ENCODE measurements at places on chromosomes 5 and 9.

- no peak for DNase-seq
Measured at GRCh38 chr5:172793577-172794488, 22.8 kb upstream of the DUSP1 start.

- DNase-seq: peak; percentile 20
Measured at GRCh38 chr5:135185481-135186065, 151.5 kb upstream of the PITX1 start.

DNA sequence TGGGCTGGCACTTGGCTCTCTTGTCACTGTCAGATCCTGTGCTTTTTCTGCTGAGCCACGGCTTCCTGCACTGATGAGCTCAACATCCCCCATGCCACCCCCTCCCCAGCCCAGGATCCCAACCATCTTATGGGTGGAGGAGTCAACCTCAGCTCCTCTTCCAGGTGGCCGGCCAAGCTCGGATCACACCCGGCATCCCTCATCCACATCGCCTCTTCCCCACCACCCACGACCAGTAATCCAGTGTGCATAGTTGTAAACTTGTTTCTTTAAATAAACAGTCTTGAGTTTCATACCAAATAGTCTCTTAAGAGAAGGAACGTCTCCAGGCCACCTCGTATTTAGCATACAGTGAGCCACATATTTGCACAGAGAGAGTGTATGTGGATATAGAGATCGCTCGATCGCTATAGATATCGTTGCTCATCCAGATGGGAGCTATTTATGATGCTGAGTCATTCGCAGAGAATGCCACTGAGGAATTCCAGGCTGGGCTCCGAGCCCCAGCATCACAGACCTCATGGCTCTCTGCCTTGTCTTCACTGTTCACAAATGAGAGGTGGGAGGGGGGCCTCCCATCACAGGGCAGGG lies 61.8 kb upstream of the CPLX2 start:
- DNase-seq: no peak

- DNase-seq: no peak
Measured at GRCh38 chr5:18749763-18750162, 1115.5 kb downstream of the TAF11L14 start.

GRCh38 chr9:126290871-126291270 lies 35.8 kb upstream of the MVB12B start:
- DNase-seq: no peak

DNA sequence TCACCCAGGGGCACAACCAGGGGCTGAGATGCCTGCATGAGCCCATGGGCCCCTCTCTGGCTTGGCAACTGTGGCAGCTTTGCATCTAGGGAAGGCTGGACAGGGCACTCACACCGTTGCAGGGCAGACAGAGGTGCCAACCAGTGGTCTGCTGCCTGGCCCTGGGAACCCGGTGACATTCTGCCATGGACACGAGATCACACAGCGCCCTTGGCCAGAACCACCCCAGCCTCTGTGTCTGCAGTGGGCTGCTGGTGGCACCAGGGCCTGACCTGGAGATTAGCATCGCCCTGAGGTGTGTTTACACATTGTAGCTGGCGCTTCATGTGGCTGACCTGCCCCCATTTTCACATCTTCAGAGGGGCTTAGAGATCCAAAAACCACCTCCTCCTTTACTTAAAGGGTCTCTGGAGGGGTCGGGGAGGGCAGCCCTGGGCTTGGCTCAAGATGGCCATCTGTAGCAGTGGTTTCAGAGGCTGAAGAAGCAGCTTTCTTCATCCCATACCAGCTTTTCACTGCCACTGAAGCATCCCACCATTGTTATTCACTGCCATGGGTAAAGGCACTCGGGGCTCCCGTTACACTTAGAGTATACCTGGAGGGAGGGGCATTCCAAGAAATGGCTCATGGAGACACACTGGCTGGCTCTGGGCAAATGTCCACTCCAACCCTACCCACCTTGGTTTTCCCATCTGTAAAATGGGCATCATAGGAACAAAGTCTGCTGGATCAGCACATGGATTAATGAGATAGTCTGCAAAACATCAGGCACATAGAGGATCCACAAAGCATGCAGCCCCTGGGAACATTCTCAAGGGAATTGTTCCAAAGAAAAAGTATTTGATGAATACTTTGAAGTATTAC lies 11.4 kb downstream of the DCANP1 start:
- no peak for DNase-seq

- peak; percentile 84 for DNase-seq
Measured at GRCh38 chr9:131398204-131398603, 4.3 kb downstream of the PRRC2B start.

DNA sequence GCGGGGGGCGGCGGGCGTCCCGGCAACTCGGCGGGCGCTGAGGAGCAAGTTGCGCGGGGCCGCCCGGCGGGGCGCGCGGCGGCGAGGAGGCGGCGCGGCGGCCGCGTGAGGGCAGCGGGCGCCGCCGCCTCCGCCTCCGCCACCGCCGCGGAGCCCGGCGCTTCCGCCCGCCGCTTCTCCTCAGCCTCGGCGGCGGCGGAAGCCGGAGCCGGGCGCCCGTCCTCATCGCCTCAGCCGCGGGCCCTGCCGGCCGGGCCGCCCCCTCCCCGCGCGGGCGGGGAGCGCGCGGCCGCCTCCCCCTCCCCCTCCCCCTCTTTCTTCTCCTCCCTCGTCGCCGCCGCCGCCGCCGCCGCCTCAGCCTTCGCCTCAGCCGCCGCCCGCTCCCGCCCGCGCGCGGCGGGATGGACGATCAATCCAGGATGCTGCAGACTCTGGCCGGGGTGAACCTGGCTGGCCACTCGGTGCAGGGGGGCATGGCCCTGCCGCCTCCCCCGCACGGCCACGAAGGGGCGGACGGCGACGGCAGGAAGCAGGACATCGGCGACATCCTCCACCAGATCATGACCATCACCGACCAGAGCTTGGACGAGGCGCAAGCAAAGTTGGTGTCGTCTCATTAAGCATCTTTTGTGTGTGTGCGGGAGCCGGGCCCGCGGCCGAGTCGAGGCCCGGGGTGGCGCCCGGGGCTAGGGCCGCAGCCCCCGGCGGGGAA lies at the start of gene PBX3:
TSS of gene PBX3 (plus strand) at position 321 of the 712 bp plus-strand sequence.
- DNase-seq: peak; percentile 71

- no peak for DNase-seq
Measured at GRCh38 chr9:93086447-93087224, 9.4 kb upstream of the CARD19 start.

DNA sequence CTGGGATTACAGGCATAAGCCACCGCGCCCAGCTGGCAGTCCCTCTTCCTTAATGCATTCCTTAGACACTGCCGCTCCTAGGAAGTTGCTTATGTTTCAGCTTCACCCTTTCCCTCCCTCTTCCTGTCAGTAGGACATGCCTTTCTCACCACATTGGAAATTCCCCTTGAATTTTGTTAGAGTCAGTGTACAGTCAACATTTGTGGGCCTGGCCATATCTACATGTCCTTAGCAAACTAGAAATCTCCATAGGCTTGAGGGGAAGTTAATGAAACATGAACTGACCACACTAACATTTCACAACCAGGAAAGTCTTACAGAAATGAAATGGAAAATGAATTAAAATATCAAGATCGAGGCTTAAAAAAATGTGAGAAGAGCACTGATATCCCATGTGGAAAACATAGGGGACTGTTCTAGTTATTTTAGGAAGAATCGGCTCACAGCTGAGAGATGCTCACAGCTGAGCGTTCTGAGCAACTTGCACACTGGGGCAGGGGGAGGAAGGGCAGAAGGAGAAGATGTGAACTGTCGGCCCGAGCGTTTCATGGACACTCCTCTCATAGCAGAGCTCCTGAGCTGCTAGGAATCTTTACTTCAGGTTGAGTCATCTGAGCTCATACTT lies 21.1 kb upstream of the LVRN start:
- no peak for DNase-seq

- DNase-seq: no peak
Measured at GRCh38 chr5:61588216-61588615, 256.2 kb downstream of the ZSWIM6 start.

DNA sequence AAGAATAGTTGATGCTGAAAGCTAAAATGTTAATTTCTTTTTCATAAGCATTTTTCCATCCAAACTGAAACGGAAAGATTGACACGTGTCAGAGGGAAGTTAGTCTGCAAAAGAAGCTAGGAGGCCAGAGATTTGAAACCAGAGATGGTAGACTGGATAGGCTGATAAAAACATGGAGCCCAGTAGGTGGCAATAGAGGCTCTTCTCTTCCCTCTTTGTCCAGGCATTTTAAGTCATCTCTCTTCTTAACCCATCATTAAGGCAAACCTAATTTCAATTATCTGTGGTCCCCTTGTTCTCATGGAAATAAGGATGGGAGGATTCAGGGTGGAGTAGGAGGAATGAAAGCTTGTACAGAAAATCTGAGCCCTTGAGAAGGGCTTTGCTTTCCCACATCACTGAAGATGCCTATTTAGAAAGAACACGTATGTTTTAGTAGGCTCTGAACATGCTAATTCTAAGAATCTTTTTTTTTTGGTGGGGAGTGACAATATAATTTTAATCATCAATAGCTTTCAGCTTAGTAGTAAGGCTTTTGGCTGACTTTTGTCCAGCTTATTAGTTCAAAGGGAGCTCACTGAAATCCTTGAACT lies 66.6 kb downstream of the ZNF474 start:
- no peak for DNase-seq

GRCh38 chr5:169873642-169874041 lies 106.7 kb downstream of the INSYN2B start:
- no peak for DNase-seq

GRCh38 chr9:36318212-36318802 lies 60.1 kb upstream of the GNE start:
- no peak for DNase-seq

DNA sequence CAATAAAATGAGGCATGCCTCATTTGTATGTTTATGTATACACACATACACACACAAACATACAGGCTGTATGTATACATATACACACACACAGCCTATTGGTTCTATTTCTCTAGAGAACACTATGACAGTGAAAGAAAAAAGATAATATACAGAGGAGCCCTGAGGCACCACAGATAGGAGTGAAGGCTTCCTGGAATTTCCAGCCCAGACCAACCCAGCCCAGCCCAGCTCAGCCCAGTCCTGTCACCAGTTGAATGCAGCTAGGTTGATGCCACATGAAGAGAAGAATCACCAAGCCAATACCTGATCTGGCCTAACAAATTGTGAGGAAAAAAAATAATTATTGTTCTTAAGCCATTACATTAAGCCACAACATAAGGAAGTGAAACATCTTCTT lies 126.9 kb upstream of the PDE4D start:
- no peak for DNase-seq

- DNase-seq: no peak
Measured at GRCh38 chr9:36789886-36790285, 217.2 kb downstream of the MELK start.

GRCh38 chr5:141743866-141744272 lies 61.8 kb upstream of the ARAP3 start:
- DNase-seq: no peak

GRCh38 chr9:38195737-38196161 lies 126.7 kb upstream of the SHB start:
- DNase-seq: no peak

DNA sequence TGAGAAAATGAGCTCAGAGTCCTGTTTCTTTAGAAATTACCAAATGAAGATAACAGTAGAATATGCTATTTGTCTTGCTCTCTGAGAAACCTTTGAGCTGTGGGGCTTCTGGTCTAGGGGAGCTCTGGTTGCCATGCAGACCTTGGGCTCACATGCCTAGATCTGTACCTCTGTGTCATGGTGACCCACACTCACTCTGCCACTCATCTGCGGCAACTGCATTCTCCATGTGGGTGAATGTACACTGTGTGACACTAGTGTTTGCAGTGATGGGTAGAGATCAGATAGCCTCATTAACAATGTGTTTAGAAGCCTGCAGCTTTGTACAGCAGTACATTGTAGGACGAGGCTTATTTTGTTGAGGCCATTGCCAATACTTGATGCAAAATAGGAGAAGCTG lies 521.2 kb downstream of the CHSY3 start:
- DNase-seq: no peak

DNA sequence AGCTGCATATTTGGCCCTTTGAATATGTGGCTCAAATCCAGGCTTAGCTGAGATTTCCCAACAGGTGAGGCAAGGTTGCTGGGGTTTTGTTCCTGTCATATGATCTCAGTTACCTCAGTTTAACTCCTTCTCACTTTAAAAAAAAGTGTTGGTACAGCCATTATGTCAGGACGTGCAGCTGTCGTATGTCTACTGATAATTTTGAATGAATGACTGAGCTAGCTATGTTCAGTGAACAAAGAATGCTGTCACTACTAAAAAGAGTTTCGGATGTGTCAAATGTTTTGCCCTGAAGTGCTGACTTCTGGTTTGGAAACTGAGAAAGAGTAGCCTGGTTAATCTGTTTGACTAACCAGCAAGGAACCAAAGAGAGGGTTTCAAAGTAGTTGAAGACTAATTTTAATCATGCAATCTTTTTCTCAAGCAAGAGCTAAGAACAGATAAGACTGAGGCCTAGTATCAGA lies 106.3 kb upstream of the NR3C1 start:
- DNase-seq: no peak

- DNase-seq: no peak
Measured at GRCh38 chr9:36276781-36277181, 18.5 kb upstream of the GNE start.

DNA sequence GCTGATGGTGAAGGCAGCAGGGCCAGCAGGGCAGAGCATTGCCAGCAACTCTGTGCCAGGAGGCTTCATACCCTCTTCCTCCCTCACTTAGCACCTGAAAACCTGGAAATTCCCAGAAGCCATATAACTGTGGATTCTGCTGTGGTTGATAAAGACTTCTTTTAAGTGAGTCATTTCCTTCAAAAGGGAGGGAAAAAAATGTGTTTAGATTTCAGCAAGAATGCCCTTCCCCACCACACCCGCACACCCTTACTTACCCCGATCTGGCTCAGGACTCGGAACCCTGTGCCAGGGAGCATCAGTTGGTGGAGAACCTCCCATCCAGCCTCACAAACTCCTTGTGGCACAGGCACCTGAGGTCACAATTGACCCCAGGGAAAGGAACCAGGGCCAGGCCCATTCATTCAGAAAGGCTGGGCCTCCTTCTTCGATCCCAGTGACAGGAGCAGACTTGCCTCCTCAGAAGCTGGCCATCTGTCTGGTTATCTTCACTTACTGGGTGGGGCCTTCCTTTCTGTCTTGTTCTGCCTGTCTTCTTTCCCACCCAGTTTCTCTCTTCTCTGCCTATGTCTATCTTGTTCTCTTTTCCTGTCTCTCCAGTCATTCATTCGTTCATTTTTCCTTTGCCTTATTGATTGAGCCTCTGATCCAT lies 62.6 kb downstream of the PLAC8L1 start:
- no peak for DNase-seq

- no peak for DNase-seq
Measured at GRCh38 chr9:72228282-72228681, 79.0 kb downstream of the GDA start.

GRCh38 chr5:42929871-42930270 lies 110.2 kb downstream of the ANXA2R start:
- DNase-seq: no peak

- no peak for DNase-seq
Measured at GRCh38 chr9:79080536-79080935, 491.2 kb upstream of the TLE4 start.

DNA sequence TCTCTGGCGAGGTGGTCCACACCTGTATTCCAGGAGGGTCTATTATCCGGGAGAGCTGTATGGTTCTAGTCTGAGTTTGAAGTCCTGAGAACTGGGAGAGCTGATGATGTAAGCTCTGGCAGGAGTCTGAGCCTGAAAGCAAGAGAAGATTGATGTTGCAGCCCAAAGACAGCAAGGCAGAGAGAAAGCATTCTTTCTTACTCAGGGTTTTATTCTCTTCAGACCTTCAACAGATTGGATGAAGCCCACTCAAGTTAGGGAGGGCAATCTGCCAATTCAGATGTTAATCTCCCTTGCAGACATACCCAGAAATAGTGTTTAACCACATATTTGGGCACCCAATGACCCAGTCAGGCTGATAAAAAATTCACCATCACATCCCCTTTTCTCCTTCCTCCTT lies 159.1 kb downstream of the CCDC171 start:
- no peak for DNase-seq

GRCh38 chr9:39588500-39589137 lies 233.2 kb downstream of the SPATA31A1 start:
- DNase-seq: no peak
